ENCODE measurements at places on chromosomes 6 and 20.

DNA sequence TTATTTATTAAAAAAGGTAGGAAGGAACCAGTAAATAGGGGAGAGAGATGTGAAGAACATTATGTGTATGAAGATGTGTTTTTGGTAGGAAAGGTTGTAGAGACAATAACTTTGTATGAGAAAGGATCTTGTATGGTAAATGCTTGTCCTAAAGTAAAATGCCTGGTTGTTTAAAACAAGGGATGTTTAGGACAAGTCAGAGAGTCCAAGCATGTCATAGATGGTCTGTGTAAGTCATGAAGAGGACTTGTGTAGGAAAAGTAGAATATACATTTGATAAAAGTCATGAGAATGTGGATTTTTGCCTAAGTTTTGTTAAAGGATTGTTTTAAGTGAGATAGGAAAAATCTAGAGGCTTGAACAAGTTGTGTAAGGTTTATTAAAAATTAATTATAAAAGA is 325.1 kb downstream of the CDH26 start:
- DNase-seq: no peak

DNA sequence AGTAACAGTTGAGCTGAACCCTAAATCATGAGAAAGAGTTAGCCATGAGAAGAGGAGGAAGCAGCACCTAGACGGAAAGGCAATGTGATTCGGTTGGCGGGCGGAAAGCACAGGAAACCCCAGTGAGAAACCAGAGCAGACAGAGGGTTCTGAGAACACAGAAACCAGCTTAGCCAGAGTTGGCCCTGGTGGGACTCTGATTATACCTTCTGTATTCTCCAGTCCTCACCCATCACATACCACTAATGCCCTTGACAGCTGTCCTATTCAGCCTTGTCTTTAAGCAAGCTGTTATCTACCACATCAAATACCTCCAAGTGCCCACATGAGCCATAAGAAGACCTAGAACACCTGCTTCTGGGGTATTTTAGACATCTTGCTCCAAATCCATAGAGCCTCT is 58.9 kb upstream of the LRRC1 start:
- DNase-seq: no peak

GRCh38 chr6:44101832-44102231 is 25.4 kb downstream of the MRPL14 start:
- DNase-seq: no peak

DNA sequence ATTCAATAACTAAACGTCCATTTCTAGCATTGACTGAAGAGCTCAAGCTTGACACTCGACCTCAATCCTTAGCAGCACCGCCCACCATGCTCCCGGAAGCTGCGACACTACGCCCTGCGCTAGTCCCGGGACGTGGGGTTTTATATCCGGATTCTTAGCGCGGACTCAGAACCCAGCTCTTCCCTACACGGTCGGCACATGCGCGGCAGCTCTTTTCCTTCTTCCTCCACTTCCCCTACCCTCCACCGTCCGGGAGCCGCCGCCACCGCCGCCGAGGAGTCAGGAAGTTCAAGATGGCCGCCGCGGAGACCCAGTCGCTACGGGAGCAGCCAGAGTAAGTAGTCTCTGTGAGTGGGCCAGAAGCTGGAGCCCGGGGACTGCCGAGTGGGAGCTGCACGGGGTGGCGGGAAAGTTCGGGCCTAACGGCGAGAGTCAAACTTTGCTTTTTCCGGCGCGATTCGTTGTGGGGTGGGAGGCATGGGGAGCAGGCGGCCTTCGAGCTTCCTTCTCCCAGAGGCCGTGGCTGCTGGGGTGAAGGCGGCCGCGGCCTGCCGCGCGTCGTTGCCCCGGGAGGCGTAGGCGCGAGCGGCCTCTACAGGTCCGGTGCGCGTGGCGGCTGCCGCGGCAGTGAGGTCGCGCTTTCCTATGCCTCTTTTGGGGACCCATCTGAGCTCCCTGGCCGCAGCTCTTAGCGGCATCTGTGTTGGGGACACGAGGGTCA is 57.6 kb downstream of the FAM217A start:
- peak; percentile 98 for DNase-seq

DNA sequence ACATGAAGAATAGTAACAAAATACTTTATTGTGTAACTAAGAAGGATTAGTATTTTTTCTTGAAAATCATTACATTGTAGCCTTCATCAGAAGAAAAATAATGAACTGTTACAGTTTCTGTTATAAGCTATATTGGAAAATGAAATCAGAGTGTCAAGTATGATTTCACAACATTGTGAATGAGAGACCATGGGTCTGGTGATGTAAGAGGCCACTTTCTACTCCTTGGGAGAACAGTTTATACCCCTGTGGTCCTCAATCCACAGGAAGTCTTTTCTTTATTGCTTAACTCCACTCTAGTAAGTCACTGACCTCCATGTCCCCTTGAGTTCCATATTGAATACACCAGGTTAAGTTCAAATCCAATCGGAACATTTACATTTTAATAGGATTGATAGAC is 218.7 kb upstream of the FERMT1 start:
- DNase-seq: no peak

DNA sequence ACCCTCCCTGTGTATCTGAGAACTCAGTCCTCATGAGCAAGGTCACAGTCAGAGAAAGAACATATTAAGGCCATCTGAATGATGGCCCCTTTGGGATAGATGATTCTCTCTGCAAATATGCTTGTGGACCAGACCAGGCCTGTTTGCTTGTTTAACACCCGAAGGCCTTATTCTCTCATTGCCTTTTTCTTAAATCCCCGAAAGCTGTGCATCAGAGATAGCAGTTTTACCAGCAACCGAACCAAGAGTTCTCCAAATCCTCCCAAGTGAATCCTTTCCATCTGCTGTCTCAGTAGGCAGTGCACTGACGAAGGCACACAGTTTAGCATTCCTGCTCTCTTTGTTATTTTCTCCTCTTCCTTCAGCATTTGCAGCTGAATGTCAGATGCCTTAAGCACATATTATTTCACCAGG is 79.8 kb downstream of the TRMT6 start:
- DNase-seq: peak; percentile 55

GRCh38 chr20:1185790-1186334 is 1.1 kb upstream of the TMEM74B start:
- peak; percentile 61 for DNase-seq

GRCh38 chr6:111870051-111870741 is 3.1 kb downstream of the FYN start:
- DNase-seq: no peak

DNA sequence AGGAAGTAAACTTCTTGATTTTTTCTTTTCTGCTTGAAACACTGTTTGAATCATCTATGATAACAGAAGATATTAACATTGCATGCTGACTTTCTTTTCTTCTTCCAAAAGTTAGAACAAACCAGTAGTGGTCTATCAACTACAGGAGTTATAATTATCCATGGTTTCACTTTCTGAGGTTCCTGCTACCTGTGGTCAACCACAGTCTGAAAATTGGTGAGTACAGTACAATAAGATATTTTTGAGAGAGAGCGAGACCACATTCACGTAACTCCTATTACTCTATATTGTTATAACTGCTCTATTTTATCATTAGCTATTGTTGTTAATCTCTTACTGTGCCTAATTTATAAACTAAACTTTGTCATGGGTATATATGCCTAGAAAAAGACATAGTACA is 86.1 kb downstream of the MAP7 start:
- no peak for DNase-seq

DNA sequence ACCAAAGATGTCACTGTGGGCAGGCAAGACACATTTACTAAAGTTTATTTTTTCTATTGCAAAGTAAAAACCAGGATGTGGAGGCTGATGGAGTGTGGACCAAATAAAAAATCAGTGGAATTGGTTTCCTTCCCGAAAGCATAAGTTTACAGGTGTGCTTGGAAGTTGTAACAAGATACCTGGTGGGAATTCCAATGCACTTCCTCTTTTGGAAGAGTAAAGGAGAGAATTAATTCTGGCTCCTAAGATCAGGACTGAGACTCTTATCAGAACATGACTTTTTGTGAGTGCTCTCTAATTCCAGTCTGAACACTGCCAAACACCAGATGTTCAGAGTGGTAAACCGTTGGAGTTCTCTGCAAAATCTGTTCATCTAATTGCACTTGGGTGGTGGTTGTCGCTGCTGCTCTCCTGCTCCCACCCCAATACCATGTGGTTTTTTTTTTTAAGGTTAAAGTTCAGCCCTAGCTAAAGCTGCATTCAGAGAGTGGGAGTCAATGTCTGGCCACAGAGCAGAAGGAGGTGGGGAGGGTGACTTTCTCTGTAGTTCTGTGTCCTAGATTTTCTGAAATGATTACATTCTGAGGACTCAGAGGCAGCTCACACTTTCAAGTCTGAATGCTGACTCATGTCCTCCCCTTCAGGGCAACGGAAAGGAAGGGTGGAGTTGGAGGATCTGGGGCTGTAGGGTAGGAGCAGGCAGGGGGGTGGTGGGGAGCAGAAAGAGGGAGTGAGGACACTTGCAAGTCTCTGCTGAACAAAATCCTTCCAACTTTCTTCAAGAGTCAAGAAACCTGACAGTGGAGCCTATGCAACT is 275.8 kb upstream of the PRDM1 start:
- DNase-seq: peak; percentile 91

DNA sequence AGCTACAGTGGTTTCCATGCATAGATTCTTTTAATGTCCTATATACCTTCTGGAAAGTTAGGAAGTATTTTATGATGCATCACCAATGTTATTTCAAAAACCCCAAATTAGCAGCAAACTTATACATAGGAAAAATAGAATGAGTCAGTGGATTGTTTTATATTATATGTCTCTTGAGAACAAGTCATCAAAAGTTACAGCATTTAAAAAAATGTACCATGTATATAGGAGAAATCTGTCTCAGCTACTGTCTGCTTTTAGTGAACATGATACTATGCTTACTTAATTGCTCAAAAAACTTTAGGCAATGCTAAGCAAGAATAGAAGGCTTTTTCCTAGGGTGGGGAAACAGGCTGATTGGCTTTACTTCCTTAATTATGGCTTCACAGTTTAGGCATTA is 365.3 kb downstream of the SAMD5 start:
- DNase-seq: no peak

- DNase-seq: no peak
Observed at GRCh38 chr6:60695232-60695631, 1590.8 kb downstream of the KHDRBS2 start.

DNA sequence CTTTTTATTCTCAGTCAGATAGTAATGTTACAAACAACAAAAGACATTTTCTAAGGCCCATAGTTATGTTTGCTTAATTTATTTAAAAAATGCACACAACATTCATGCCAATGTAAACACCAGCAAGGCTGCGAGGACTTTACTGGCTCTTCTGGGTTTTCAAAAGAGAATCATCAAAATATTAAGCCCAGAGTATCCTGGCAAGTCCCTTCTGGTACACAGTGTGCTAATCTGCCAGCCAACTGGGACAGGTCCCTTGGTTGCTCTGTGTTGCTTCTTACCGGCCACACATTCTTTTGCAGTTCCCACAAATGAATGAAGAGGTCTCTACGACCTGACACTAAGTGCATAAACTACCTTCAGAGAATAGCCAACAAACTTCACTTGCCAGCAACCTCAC is 42.6 kb upstream of the SPDEF start:
- DNase-seq: no peak

- DNase-seq: no peak
Observed at GRCh38 chr6:2510316-2510715, 240.4 kb downstream of the MYLK4 start.

- peak; percentile 53 for DNase-seq
Observed at GRCh38 chr6:9484686-9485085, 930.2 kb downstream of the TFAP2A start.

DNA sequence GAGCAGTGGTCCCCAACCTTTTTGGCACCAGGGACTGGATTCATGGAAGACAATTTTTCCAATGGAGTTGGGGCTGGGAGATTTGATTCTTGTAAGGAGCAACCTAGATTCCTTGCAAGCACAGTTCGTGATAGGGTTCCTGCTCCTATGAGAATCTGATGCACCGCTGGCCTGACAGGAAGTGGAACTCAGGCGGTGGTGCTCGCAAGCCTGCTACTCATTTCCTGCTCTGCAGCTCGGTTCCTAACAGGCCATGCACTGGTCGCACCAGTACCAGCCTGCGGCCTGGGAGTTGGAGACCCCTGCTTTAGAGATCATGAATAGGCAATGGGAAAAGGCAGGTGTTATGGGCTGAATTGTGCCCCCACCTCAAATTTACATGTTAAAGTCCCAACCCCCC is 131.2 kb downstream of the PFDN4 start:
- no peak for DNase-seq

GRCh38 chr6:166032366-166033200 is 135.1 kb downstream of the TBXT start:
- DNase-seq: no peak

- DNase-seq: peak; percentile 73
Observed at GRCh38 chr20:51553897-51554486, 11.5 kb upstream of the NFATC2 start.

DNA sequence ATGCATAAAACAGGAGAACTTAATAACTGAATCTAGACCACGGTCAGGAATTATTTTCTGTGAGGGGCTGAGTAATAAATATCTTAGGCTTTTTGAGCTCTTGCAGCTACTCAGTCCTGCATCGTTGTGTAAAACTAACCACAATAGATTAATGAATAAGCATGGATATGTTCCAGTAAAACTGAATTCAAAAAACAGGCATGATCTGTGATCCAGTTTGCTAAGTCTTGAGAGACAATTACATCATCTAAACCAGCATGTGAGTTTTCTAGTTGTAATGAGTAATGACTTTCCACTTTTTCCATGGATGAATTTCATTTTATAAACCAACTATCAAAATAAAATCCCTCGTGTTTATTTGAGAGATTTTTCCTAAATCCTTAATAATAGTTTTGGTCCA is 336.8 kb downstream of the RFPL4B start:
- peak; percentile 81 for DNase-seq

- DNase-seq: no peak
Observed at GRCh38 chr20:20731000-20731944, 18.8 kb upstream of the RALGAPA2 start.

DNA sequence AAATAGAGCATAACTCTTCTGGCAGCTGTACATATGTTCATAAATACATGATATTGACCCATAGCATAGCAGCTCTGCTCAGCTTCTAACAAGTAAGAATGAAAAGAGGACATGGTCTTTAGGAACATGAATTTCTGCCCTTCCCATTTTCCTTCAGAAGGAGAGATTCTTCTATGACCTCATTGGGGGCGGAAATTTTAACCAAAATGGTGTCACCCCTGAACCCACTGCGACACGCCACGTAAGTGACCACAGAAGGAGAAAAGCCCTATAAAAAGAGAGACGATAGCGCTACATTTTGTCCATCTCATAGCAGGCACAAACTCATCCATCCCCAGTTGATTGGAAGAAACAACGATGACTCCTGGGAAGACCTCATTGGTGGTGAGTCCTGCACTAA is at the start of gene IL17A:
Gene IL17A (plus strand): TSS at position 301 of the 400 bp plus-strand sequence. CDS start 57 bp downstream, at position 358.
- DNase-seq: no peak

- DNase-seq: peak; percentile 97
Observed at GRCh38 chr20:40286975-40287531, 402.0 kb downstream of the MAFB start.

DNA sequence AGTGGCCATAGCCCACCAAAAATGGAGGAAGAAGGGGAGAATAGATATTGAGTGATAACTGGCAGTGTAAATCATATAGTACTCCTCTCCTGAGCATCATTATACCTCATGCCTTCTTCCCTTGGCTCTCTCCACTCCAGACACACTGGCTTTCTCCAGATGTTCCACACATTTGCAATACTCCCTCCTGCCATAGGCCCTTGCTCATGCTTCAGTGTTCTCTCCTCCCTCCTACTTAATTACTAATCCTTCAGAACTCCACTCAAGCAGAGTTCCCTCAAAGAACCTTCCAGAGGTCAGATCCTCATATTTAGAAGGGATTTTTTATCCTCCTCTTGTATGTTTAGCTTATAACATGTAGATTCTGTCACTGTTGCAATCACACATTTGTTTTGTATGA is 279.5 kb upstream of the SUPT3H start:
- no peak for DNase-seq

Data from epithelial cell of esophagus (primary cell).